ENCODE measurements at places on chromosomes 1 and 21. TPM values are rescaled to one million over a fixed set of nuclear protein-coding genes. Genes with fewer than 3 reads are reported as not detected.

DNA sequence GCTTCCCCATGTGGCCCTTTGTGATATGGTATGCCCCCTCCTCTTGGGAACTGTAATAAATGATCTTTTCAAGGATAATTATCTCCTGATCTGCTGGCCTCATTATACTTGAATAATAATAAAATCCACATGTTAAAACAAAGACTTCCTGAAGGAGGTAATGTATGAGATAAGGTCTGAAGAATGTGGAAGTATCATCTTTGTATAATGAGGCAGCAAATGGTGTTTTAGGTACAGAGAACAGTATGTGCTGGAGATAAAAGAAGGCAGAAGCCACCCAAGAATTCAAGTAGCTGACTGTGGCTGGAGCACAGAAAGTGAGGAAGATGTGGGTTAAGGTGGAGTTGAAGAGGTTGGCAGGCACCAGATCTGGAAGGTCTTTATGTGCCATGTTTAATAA is 12.8 kb upstream of the COG2 start:
- no peak overlapping the region for H3K27ac ChIP-seq
- no peaks in the 10 kb centered on the region for H3K27me3 ChIP-seq
- no peak overlapping the region for H3K4me3 ChIP-seq
- no peaks in the 10 kb centered on the region for H3K36me3 ChIP-seq
- H3K4me1 ChIP-seq: no peaks in the 10 kb centered on the region

DNA sequence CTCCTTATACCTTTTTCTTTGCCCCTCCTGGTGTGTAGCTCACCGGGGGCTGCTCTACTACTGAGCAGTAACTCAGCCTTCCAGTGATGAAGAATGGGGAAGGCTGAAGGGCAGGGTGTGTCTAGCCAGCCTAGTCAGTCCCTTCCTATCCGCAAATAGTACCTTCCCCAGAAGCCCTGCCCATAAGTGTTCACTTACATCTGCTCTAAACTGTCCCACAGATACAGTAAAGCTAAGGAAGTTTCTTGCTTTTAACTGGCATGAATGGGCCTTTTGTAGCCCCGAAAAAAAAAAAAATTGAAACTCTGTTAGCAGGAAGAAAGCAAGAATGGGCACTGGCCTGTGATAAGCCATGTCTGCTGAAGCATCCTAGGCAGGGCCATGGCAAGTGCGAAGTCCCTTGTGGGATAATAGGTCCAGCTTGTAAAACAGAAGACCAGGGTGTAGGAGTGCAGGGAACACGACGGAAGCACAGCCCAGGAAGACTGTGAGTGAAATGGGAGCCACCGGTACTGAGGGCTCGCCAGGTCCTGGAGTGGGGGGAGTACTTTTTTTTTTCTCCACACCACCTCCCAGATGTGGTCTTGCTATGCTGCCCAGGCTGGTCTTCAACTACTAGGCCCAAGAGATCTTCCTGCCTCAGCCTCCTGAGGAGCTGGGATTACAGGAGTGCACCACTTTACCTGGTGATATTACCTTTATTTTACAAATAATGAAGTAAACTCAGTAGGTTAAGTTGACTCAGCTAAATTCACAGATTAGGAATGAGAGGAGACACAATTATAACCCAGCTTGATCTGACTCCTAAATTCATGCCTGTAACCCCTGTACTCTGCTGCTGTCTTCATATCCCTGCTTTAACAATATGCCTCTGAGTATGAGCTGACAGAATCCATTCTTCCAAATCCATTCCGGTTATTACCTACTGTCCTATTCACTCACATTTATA is 347.5 kb downstream of the SMYD3 start:
- DNase-seq: no peak
- no peaks in the 10 kb centered on the region for H3K36me3 ChIP-seq
- H3K4me3 ChIP-seq: no peak overlapping the region
- no peaks in the 10 kb centered on the region for H3K27me3 ChIP-seq
- peaks cover 14% of the 10 kb centered on the region for H3K4me1 ChIP-seq

DNA sequence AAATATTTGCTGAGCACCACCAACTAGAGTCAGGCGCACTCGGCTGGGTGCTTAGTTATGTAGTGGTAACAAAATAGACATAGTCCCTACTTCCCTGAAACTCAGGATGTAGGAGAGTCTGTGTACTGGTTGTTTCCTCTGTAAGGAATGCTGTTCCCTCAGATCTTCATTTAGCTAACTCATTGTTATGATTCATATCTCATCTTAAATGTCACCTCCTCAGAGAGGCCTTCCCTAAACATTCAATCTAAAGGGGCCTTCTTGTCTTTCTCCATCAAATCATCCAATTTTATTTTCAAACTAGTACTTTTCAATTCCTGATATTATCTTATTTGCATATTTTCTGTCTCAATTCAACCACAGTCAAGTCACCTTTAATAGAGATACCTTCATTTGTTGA is 132.9 kb downstream of the PIK3R3 start:
- H3K27me3 ChIP-seq: no peaks in the 10 kb centered on the region
- DNase-seq: no peak
- no peak overlapping the region for H3K27ac ChIP-seq
- H3K4me3 ChIP-seq: no peak overlapping the region
- peaks cover 28% of the 10 kb centered on the region for H3K4me1 ChIP-seq

GRCh38 chr1:241396747-241397681 is 40.0 kb upstream of the RGS7 start:
- peaks cover 3% of the 10 kb centered on the region for H3K27me3 ChIP-seq
- DNase-seq: no peak
- H3K4me3 ChIP-seq: no peak overlapping the region
- no peaks in the 10 kb centered on the region for H3K36me3 ChIP-seq

DNA sequence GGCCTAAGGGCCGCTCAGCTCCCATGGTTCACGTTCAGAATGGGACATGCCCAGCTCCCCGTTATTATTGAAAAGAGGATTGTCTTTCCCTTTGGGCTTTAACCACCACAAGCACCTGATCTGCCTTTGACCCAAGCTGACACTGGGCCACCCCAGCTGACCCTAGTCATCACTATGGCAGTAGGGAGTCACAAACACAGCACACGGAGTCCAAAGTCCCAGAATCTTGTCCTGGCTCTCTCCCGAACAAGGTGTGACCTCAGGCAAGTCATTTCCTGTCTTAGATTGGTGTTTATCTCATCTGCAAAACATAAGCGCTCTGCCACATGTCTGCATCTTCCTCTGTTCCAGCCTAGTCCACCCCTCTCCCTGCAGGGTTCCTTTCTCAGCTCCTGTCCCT is 31.5 kb downstream of the IGFN1 start:
- no peak overlapping the region for H3K27ac ChIP-seq
- no peak overlapping the region for H3K4me3 ChIP-seq
- no peaks in the 10 kb centered on the region for H3K4me1 ChIP-seq
- DNase-seq: no peak
- peaks cover 5% of the 10 kb centered on the region for H3K27me3 ChIP-seq

GRCh38 chr1:161196521-161197451 is 2.1 kb downstream of the ADAMTS4 start:
- no peaks in the 10 kb centered on the region for H3K27me3 ChIP-seq
- peak overlapping the region; percentile 99 for H3K27ac ChIP-seq
- H3K4me1 ChIP-seq: peaks cover 98% of the 10 kb centered on the region
- H3K4me3 ChIP-seq: peak overlapping the region; percentile 67
- peak; percentile 55 for DNase-seq
- peaks cover 16% of the 10 kb centered on the region for H3K36me3 ChIP-seq

DNA sequence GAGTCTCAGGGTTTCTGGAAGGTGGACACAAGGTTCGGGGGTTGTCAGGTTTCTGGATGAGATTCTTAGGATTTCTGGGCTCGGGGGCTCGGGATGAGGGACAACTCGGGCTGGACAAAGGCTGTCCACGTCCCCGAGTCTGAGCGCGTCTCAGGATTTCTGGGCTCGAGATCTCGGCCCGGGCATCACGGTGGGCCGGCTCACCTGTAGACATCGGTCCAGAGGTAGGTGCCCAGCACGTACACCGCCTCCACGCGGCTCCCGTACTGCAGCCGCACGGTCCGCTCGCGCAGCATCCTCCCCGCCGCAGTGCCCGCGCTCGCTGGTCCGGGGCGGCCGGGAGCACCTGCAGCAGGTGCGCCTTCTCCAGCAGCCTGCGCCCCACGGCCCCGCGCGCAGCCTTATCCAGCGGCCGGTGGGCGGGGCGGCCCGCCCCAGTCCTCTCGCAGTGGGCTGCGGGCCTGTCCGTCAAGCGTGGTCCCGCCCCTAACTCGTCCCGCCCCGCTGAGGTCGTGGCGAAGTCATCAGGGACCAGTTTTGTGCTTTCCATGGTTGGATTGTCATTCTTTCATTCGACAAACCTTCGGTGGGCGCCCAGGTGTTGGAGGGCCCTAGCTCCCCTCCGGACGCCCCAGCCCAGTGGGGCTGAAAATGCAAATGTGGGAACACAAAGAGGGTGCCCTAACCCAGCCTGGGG is at the start of gene PADI2:
TSS of gene PADI2 (minus strand) at position 376 of the 697 bp plus-strand sequence. CDS start at position 296, 80 bp downstream.
- H3K4me3 ChIP-seq: peak within 1 kb of the TSS; percentile 60
- no peaks in the 10 kb centered on the region for H3K36me3 ChIP-seq
- H3K27ac ChIP-seq: no peak within 1 kb of the TSS
- peaks cover 63% of the 10 kb centered on the region for H3K27me3 ChIP-seq

DNA sequence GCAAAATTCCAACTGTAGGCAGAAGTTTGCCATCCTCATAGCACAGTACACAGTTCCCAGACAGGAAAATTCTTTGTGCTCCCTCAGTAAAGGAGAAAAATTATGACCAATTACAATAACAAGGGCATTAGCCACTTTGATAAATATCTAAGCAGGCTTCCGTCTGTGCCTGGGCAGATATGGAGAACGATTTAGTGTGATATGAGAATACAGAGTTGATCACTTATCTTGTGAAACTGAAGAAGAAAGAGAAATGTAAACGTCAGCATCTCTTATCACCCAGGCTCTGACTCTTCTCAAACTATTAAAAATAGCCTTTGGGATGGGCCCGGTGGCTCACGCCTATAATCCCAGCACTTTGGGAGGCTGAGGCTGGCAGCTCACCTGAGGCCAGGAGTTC is 54.5 kb upstream of the TIAM1 start:
- no peaks in the 10 kb centered on the region for H3K36me3 ChIP-seq
- no peak overlapping the region for H3K27ac ChIP-seq
- H3K27me3 ChIP-seq: peaks cover 38% of the 10 kb centered on the region
- H3K4me3 ChIP-seq: no peak overlapping the region
- DNase-seq: no peak
- H3K4me1 ChIP-seq: no peaks in the 10 kb centered on the region

GRCh38 chr1:94892604-94893254 is 34.2 kb downstream of the CNN3 start:
- no peaks in the 10 kb centered on the region for H3K4me1 ChIP-seq
- H3K4me3 ChIP-seq: no peak overlapping the region
- H3K27ac ChIP-seq: no peak overlapping the region

DNA sequence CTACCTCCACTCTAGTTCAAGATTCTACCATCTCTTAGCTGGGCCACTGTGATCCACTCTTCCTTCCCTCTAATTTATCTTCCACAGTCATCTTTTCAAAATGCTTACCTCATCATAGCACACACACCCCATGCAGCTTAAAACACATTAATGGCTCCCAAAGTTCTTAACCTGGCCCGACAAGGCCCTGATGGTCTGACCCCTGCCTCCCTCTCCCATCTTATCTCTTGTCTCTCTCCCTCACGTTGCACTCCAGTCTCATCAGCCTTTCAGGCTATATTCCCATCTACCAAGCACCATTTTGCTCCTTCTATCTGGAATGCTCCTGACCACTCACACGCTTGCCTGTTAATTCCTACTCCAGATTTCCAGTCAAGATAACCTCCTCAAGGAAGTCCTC is 2.5 kb upstream of the ZBTB8A start:
- no peak for DNase-seq
- H3K36me3 ChIP-seq: no peaks in the 10 kb centered on the region
- peaks cover 21% of the 10 kb centered on the region for H3K4me1 ChIP-seq
- no peak overlapping the region for H3K4me3 ChIP-seq
- H3K27me3 ChIP-seq: no peaks in the 10 kb centered on the region

DNA sequence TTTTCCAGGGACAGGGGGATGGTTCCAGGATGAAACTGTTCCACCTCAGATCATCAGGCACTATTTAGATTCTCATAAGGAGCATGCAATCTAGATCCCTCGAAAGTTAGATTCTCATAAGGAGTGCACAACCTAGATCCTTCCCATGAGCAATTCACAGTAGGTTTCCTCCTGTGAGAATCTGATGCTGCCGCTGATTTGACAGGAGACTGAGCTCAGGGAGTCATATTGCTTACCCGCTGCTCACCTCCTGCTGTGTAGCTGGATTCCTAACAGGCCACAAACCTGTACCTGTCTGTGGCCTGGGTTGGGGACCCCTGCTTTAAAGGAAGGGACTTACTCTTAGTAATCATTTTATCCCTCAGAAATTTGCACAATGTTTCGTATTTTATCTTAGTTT is 9.3 kb downstream of the CTH start:
- no peak overlapping the region for H3K4me3 ChIP-seq
- no peak overlapping the region for H3K27ac ChIP-seq
- H3K27me3 ChIP-seq: no peaks in the 10 kb centered on the region
- H3K36me3 ChIP-seq: peaks cover 19% of the 10 kb centered on the region
- H3K4me1 ChIP-seq: no peaks in the 10 kb centered on the region
- DNase-seq: no peak

GRCh38 chr21:29384683-29385359 is 86.1 kb downstream of the BACH1 start:
- no peak for DNase-seq
- H3K4me1 ChIP-seq: no peaks in the 10 kb centered on the region
- no peaks in the 10 kb centered on the region for H3K27me3 ChIP-seq
- no peak overlapping the region for H3K4me3 ChIP-seq

DNA sequence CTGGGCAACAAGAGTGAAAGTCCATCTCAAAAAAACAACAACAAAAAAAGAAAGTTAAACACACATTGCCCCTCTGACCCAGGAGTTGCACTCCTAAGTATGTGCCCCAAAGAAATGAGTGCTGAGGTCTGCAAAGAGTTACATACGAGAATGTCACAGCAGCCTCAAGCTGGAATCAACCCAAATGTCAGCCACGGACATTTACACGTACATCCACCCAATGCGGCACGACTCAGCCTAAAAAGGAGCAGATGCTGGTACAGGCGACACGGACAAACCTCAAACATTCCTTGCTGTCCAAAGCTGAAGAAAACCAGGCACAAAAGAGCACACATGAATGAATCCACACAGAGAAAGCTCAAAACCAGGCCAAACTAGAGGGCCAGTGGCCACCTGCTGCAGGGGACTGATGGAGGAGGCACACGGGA is 46.8 kb upstream of the ECE1 start:
- DNase-seq: no peak
- no peak overlapping the region for H3K4me3 ChIP-seq
- H3K27ac ChIP-seq: peak overlapping the region; percentile 86
- H3K36me3 ChIP-seq: no peaks in the 10 kb centered on the region

DNA sequence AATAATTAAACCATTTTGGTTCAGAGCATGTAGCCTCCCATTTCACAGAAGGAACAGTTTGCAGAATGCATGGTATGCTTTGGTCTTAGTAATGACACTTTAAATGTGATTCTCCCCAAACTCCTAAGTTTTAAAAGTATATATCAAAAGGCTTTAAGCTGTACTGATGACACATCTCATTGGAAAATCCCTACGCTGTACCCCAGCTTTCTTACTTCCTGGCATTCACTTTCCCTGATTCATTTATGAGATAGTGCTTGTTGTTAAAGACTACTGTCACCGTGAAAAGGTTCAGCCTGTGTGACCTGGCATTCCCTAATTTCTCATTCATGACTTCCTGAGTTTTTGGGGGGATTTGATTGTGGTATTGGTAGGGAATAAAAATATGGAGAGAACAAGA is 53.4 kb downstream of the MPZL1 start:
- peaks cover 2% of the 10 kb centered on the region for H3K4me1 ChIP-seq
- peaks cover 58% of the 10 kb centered on the region for H3K36me3 ChIP-seq
- DNase-seq: no peak

The KCNC4 gene
- 6.1 TPM for total RNA-seq

The USP25 gene
- total RNA-seq: 53.2 TPM

The TNFSF18 gene
- not detected for total RNA-seq

The KRTAP15-1 gene
- total RNA-seq: not detected

The CDK18 gene
- 179 TPM for total RNA-seq
